ENCODE measurements at places on chromosomes 7 and 10.

DNA sequence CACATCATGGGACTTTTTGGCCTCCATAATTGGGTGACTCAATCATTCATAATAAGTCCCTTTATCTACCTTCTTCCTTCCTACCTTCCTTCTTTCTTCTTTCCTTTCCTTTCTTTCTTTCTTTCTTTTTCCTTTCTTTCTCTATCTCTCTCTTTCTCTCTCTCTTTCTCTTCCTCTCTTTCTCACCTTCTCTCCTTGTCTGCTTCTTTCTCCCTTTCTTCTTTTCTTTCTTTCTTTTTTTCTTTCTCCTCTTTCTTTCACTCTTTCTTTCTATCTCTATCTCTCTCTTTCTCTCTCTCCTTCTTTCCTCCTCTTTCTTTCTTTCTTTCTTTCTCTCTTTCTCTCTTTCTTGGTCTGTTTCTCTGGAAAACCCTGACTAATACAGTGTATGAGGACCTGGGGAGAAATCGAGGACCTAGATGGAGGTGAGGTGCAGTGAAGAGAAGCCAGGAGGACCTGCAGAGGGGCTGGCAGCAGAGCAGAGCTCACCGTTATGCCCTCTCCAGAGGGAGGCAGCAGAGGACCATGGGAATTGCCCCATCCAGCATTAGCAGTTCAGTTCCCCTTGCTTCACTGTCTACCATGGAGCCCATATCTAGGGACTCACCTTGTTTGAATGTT, 52.7 kb upstream of the BTRC start:
- DNase-seq: peak; percentile 60

GRCh38 chr7:78224923-78225322, 426.4 kb downstream of the PHTF2 start:
- no peak for DNase-seq

- no peak for DNase-seq
These were observed 33.0 kb downstream of the MBL2 start for GRCh38 chr10:52739380-52740154.

- no peak for DNase-seq
These were observed 223.2 kb upstream of the IGFBP3 start for GRCh38 chr7:46143949-46144917.

DNA sequence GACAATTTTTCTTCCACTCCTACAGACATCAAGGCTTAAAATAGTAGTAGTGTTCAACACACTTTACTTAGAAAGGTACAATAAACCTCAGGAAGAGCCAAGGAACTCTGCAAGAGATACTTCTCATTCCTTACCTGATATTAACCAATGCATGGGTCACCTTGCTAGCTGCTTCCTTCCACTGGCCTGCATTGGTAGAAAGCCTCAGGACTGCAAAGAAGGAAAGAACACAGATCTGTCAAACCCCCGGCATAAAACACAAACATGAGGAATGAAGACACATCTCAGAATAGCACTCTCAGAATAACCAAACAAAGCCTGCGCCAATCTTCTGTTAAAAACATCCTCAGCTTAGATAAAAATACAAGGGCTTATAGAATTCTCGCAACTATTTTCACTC, 96.1 kb upstream of the KCNIP2 start:
- no peak for DNase-seq

DNA sequence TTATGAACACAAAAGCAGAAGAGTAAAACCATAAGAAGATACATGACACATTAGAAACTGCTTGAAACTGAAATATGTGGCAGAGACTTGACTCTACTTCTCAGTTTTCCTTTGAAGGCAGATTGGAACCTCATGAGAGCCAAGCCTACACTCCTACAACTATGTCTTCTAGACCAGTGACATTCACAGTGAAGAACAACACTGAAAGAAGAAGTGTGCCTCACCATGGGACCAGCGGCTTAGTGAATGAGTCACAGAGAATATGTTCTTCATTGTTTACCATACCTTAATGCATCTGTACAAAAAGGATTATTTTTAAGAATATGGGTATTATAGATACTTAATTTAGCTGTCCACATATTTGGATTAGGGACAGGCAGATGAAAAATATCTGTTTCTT, 248.3 kb downstream of the CDC14C start:
- DNase-seq: no peak

DNA sequence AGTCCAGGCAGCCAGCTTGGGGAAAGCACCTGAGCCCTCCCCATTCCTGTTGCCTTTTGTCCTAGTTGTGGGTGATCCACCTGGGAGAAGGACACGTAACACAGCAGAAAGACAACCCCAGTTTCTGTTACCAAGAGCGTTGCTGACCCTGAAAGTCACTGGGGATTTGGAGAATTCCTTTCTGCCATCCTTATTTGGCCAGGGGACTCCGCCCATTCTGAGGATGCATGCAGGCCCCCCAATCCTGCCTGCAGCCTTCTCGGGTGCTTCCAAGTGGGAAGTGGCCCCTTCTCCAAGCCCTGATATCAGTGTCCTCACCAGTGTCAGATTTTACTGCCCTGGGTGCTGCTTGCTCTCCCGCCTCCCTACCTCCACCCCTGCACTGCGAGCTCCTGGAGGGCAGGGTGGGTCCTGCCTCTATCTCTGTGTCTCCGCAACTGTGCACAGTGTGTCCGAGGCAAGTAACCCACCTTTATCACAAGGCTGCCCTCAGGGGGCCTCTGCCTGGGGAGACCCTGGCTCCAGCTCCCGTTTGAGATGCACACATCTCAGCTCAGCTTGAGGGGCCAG, 9.2 kb upstream of the ADCY1 start:
- no peak for DNase-seq

DNA sequence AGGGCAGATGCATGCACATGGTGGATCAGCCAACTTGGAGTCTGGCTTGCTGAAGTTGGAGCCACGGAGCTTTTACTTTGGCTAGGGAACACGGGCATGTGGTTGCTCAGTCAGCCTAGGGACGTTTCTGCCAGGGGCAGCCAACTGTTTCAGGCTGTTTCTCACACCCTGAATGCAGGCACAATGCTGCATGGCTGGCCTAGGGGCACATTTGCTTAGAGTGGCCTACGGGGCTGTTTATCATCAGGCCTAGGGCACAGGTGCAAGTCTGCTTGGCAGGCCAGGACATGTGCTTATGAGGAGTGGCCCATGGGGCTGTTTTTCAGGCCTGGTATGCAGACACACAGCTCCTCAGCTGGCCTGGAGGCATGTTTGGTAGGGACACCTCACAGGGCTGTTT, 107.4 kb downstream of the GSAP start:
- DNase-seq: no peak

- DNase-seq: no peak
These were observed 442.1 kb upstream of the C7orf33 start for GRCh38 chr7:148148456-148148855.

All from A549 (cell line).